Suprapubic skin (tissue), 4 donors: ENCODE measurements at places on chromosomes 13 and 19.

- no peaks in the 10 kb centered on the region for H3K27me3 ChIP-seq
- peaks cover 38% of the 10 kb centered on the region for H3K4me1 ChIP-seq
- peak overlapping the region; percentile 83 for H3K27ac ChIP-seq
- H3K4me3 ChIP-seq = no peak overlapping the region
Measured at GRCh38 chr19:4700693-4700970, 23.0 kb downstream of the DPP9 start.

- peak; percentile 89 for DNase-seq
- peak within 1 kb of the TSS; percentile 87 for H3K4me3 ChIP-seq
- H3K36me3 ChIP-seq = peaks cover 9% of the 10 kb centered on the region
- no peaks in the 10 kb centered on the region for H3K27me3 ChIP-seq
- peaks cover 65% of the 10 kb centered on the region for H3K4me1 ChIP-seq
- H3K27ac ChIP-seq = peak within 1 kb of the TSS; percentile 96
Measured at GRCh38 chr13:27621366-27622101, at the start of gene POLR1D. Gene POLR1D (plus strand): TSS chr13:27621892. CDS start chr13:27621984, 92 bp downstream.

DNA sequence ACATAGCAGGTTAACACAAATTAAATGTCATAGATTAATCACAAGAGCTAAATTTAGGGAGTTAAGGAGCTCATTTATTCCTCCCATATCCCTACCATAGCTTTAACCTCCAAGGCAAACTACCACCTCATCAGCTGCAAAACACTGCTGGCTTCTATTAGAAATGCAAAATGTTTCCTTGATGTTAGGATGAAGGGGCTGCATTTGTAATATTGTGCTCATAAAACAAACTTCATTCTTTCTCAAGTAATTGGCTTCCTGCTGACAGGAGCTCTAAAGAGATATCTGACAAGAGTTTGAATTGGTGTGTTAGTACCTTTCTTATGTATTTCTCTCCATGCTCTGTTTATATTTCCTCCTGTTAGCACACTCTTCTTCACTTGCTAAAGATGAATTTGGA is 152.1 kb downstream of the OLFM4 start:
- H3K36me3 ChIP-seq = no peaks in the 10 kb centered on the region
- no peak for DNase-seq
- H3K4me1 ChIP-seq = no peaks in the 10 kb centered on the region
- peaks cover 2% of the 10 kb centered on the region for H3K27me3 ChIP-seq
- no peak overlapping the region for H3K4me3 ChIP-seq

DNA sequence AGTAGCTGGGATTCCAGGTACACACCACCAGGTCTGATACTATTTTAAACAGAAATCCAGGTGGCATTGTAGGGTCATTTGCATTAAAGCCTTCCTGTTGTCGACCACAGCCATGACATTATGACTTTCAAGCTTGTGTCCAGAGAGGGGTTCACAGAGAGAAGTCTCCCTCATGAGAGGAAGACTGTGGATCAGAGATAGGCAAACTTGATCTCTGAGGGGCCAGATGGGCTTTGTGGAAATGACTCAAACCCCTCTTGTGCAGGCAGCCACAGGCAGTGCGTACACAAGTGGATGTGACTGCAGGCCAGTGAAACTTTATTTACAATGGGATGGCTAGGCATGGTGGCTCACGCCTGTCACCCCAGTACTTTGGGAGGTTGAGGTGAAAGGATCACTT is 27.8 kb upstream of the F2RL3 start:
- no peak overlapping the region for H3K4me3 ChIP-seq
- H3K27me3 ChIP-seq = no peaks in the 10 kb centered on the region
- H3K27ac ChIP-seq = no peak overlapping the region
- no peak for DNase-seq
- peaks cover 78% of the 10 kb centered on the region for H3K36me3 ChIP-seq
- no peaks in the 10 kb centered on the region for H3K4me1 ChIP-seq

GRCh38 chr19:16319481-16319880 is 5.1 kb upstream of the KLF2 start:
- DNase-seq = no peak
- no peak overlapping the region for H3K27ac ChIP-seq
- no peaks in the 10 kb centered on the region for H3K27me3 ChIP-seq
- H3K4me1 ChIP-seq = peaks cover 21% of the 10 kb centered on the region

- peak overlapping the region; percentile 92 for H3K27ac ChIP-seq
- no peaks in the 10 kb centered on the region for H3K36me3 ChIP-seq
- H3K27me3 ChIP-seq = no peaks in the 10 kb centered on the region
- peak overlapping the region; percentile 85 for H3K4me3 ChIP-seq
Measured at GRCh38 chr19:45179072-45179891, 698 bp downstream of the BLOC1S3 start.

GRCh38 chr19:5542665-5543064 is 25.1 kb downstream of the TINCR start:
- H3K4me1 ChIP-seq = peaks cover 4% of the 10 kb centered on the region
- H3K27me3 ChIP-seq = peaks cover 19% of the 10 kb centered on the region
- no peaks in the 10 kb centered on the region for H3K36me3 ChIP-seq
- DNase-seq = no peak
- no peak overlapping the region for H3K4me3 ChIP-seq

DNA sequence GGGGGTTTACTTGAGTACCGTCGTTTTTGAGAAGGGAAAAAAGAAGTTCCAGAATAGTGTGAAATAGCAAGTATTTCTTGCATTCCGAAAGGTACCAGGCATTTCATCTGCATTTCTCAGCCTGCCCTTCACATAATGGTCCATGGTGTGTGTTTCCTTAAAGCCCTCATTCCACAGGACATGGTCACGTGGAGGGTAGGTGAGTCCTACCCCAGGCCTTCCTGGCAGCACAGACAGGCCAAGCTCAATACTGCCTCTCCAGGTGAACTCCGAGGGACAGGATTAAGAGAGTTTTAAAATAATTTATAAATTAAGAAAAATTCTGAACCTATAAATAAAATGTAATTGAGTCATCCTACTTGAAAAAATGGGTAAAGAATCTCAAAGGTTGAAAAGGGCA is 64.7 kb downstream of the TNFRSF19 start:
- no peak for DNase-seq
- no peaks in the 10 kb centered on the region for H3K36me3 ChIP-seq
- no peak overlapping the region for H3K27ac ChIP-seq
- peaks cover 27% of the 10 kb centered on the region for H3K4me1 ChIP-seq
- no peaks in the 10 kb centered on the region for H3K27me3 ChIP-seq

DNA sequence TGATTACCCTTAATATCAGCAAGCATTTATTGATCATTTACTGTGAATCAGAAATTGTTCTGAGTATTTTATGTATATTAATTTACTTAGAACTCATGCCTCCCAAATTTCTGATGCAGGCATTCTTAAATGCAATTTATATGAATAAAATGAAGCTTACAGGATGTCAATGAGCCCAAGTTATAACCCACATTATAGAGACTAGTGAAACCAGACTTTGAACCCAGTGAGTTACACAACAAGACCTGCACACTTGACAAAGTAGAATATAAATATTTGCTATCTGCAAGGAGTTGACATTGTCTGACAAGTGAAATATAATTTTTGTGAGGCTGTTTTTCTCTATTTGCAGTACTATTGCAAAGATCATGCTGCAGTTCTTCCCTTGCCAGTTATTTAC is 656.0 kb downstream of the GPC5 start:
- H3K27ac ChIP-seq = no peak overlapping the region
- H3K4me1 ChIP-seq = no peaks in the 10 kb centered on the region
- no peaks in the 10 kb centered on the region for H3K36me3 ChIP-seq

GRCh38 chr19:3039641-3040077 is 10.6 kb upstream of the TLE2 start:
- H3K4me1 ChIP-seq = peaks cover 32% of the 10 kb centered on the region
- H3K27ac ChIP-seq = no peak overlapping the region
- H3K4me3 ChIP-seq = no peak overlapping the region
- H3K27me3 ChIP-seq = no peaks in the 10 kb centered on the region

- no peaks in the 10 kb centered on the region for H3K27me3 ChIP-seq
- no peak overlapping the region for H3K27ac ChIP-seq
- H3K4me1 ChIP-seq = peaks cover 18% of the 10 kb centered on the region
Measured at GRCh38 chr13:45137526-45137925, 17.2 kb downstream of the GTF2F2 start.

- no peaks in the 10 kb centered on the region for H3K27me3 ChIP-seq
- no peaks in the 10 kb centered on the region for H3K36me3 ChIP-seq
- no peak for DNase-seq
- no peak overlapping the region for H3K4me3 ChIP-seq
Measured at GRCh38 chr13:91630946-91631345, 232.5 kb downstream of the GPC5 start.

GRCh38 chr19:45505996-45506245 is 1.4 kb upstream of the VASP start:
- peak overlapping the region; percentile 93 for H3K4me3 ChIP-seq
- no peaks in the 10 kb centered on the region for H3K36me3 ChIP-seq
- H3K27me3 ChIP-seq = no peaks in the 10 kb centered on the region
- DNase-seq = no peak
- peaks cover 38% of the 10 kb centered on the region for H3K4me1 ChIP-seq

DNA sequence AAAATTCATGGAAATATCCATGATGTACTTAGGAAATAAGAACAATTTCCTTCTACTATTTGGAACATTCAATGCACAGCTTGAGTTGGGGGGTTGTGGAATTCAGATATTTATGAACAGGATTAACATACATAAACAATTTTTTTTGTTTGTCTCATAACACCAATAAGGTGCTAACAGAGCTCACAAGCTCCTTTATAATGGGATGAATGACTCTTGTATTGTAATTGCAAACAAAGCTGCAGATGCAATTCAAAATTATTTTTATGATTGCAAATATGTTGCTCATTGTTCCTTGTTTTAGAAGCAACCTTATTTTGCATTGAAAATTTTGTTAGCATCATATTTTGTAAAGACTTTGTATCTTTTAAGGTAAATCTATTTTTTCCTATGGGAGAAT is 265.7 kb downstream of the PCDH17 start:
- H3K4me1 ChIP-seq = no peaks in the 10 kb centered on the region
- H3K27ac ChIP-seq = no peak overlapping the region
- H3K27me3 ChIP-seq = no peaks in the 10 kb centered on the region
- no peak overlapping the region for H3K4me3 ChIP-seq

GRCh38 chr19:41410336-41411054 is 12.9 kb downstream of the BCKDHA start:
- no peak for DNase-seq
- H3K4me3 ChIP-seq = no peak overlapping the region
- peaks cover 49% of the 10 kb centered on the region for H3K36me3 ChIP-seq

DNA sequence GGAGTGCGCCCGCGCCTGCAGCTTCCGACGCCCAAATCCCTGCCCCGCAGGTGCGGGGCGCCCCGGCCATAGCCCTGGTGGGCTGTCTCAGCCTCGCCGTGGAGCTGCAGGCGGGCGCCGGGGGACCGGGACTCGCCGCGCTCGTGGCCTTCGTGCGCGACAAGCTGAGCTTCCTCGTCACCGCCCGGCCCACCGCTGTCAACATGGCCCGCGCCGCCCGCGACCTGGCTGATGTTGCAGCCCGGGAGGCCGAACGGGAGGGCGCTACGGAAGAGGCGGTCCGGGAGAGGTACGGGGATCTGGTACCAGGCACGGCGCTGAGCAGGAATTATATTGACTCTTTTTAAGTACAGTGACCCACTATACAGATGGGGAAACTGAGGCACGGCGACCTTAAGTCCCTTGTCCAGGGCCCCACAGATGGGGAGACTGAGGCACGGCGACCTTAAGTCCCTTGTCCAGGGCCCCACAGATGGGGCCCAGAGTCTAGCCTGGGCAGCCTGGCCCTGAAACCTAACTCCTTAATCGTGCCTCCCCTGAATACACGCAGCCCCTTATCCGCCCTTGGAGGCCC is 586 bp downstream of the MRI1 start:
- no peaks in the 10 kb centered on the region for H3K27me3 ChIP-seq
- peak overlapping the region; percentile 74 for H3K27ac ChIP-seq
- H3K4me3 ChIP-seq = peak overlapping the region; percentile 64
- peaks cover 17% of the 10 kb centered on the region for H3K4me1 ChIP-seq
- H3K36me3 ChIP-seq = peaks cover 54% of the 10 kb centered on the region

DNA sequence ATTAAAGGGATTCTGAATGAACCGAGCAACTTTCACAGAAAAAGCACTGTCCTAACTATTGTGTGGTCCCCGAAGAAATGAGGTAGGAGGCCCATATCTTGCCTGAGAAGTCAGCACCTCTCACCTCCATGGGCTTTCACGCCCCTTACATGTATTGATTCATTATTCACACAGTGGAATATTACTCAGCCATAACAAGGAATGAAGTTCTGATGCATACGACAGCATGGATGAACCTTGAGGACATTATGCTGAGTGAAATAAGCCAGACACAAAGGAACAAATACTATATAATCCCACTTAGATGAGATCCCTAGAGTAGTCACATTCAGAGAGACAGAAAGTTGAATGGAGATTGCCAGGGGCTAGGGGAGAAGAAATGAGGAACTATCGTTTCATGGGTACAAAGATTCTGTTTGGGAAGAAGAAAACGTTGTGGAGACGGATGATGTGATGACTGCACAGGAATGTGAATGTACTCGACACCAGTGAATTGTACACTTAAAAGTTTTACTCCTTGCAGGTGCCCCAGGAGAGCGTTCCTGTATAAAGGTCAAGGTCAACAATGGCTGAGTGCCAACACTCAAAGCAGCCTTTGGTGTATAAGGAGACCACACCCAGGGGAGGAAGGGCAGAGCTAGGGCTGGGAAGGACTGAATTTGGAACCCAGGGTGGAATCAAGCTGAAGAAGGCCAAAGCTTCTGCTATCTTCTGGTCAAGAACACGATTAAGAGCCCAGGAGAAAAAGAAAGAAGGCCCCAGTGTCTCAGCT is 22.5 kb downstream of the ZIC5 start:
- no peak for DNase-seq
- no peak overlapping the region for H3K27ac ChIP-seq
- H3K36me3 ChIP-seq = no peaks in the 10 kb centered on the region
- peaks cover 95% of the 10 kb centered on the region for H3K27me3 ChIP-seq

DNA sequence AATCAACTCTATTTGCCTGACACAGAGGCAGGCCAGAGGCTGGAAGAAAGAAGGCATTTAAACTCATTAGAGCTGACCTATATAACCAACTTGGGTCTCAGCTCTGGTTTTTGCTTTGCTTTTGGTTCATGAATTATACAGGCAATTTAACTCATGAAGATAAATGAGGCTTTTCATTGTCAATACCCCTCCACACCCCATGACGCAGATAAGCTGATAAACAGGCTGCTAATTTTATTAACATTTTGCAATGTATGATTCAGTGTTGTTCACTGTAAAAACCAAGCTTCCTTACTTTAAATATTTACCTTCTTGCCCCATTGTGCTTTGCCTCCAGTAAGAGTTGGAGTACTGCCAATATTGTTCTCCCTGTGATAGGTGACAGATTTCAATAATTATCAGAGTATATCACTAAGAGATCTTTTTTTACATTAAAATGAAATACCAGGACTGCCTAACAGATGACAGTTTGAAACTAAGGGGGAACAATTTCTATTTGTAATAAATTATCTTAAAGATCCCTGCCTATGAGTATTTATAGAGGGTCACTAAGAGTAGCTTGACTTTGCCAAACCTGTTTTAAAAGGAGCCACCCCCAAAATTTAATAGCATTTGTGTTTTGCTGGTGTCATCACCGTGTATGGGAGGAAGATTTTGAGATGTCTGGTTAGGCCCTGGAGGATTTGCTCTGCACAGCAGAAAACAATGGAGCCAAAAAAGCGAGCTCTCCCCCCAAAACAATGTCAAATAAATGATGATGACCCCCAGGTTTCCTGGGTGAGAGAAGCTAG is 472.7 kb upstream of the NBEA start:
- DNase-seq = no peak
- no peaks in the 10 kb centered on the region for H3K36me3 ChIP-seq
- H3K27me3 ChIP-seq = no peaks in the 10 kb centered on the region
- no peaks in the 10 kb centered on the region for H3K4me1 ChIP-seq
- H3K27ac ChIP-seq = no peak overlapping the region

- H3K4me1 ChIP-seq = peaks cover 13% of the 10 kb centered on the region
- H3K36me3 ChIP-seq = peaks cover 47% of the 10 kb centered on the region
- no peak overlapping the region for H3K27ac ChIP-seq
- H3K27me3 ChIP-seq = no peaks in the 10 kb centered on the region
- H3K4me3 ChIP-seq = no peak overlapping the region
Measured at GRCh38 chr19:50478901-50479715, 2.5 kb upstream of the GARIN5A start.
